ENCODE measurements at places on chromosomes 16 and 17. TPM values are rescaled to one million over a fixed set of nuclear protein-coding genes. Genes with fewer than 3 reads are reported as not detected.

GRCh38 chr17:45302649-45303173 is 14.1 kb downstream of the MAP3K14 start:
- DNase-seq = peak; percentile 67
- no peaks in the 10 kb centered on the region for H3K27me3 ChIP-seq
- H3K36me3 ChIP-seq = peaks cover 42% of the 10 kb centered on the region

GRCh38 chr16:89200124-89200849 is at the start of gene SLC22A31:
Gene SLC22A31 (minus strand): TSS chr16:89200537. CDS start chr16:89200501, 36 bp downstream.
- no peak within 1 kb of the TSS for H3K27ac ChIP-seq
- peaks cover 3% of the 10 kb centered on the region for H3K36me3 ChIP-seq
- H3K4me3 ChIP-seq = peak within 1 kb of the TSS; percentile 38
- H3K4me1 ChIP-seq = peaks cover 14% of the 10 kb centered on the region

DNA sequence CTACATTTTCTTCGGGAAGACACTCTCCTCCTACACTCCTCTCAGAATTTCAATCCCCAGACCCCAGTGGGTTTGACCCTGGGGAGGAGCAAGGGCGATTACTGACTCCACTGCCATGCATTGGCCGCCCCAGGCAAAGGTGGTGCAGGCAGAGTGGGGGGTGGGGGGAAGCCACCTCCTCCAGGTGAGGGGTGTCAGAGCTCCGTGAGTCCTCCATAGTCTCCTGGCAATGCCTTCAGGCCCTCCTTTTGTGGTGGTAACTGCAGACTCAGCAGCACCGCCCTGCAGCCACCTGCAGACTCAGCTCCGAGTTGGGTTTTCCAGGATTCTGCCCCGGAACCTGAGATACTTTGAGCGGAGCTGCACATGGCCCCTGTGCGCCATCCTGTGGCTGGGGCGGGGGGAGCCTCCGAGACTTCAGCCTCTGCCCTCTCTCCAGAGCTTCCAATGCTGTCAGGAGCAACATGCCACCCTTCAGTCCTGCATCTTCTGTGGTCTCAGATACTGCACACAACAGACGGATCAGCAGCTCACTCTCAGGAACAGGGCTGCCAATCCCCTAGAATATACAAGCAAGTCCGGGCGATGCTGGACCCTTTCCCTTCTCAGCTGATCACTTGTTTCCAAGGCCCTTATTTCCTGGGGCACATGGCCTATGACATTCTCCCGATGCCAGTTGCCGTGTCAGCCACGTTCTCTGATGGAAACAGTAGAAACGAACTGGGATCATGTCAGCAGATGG is 2.4 kb upstream of the SLC47A2 start:
- DNase-seq = no peak
- peaks cover 3% of the 10 kb centered on the region for H3K27me3 ChIP-seq
- no peak overlapping the region for H3K4me3 ChIP-seq
- H3K27ac ChIP-seq = no peak overlapping the region

- H3K36me3 ChIP-seq = peaks cover 31% of the 10 kb centered on the region
- H3K4me1 ChIP-seq = peaks cover 28% of the 10 kb centered on the region
- H3K4me3 ChIP-seq = no peak overlapping the region
- no peak for DNase-seq
- H3K27ac ChIP-seq = no peak overlapping the region
Measured at GRCh38 chr17:59002126-59002525, 104.6 kb downstream of the TRIM37 start.

DNA sequence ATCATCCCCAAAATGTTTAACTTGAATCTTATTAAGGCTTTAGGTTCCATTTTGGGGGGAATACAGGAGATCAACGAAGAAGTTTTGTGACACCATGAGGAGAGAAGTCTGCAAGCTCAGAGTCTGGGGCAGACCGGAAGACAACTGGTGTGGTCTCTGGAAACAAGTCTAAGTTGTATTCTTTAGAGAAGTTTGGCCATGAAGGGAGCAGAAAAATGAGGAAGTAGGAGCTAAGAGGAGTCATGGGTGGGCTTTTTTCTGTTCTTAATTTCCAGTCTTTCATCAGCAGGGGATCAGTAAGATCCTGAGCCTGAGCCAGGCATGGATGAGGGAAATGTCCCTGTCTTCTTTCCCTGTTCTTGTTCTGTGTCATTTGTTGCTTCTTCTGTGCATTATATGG is 35.8 kb upstream of the NF1 start:
- H3K27ac ChIP-seq = peak overlapping the region; percentile 7
- peaks cover 5% of the 10 kb centered on the region for H3K4me1 ChIP-seq
- H3K36me3 ChIP-seq = no peaks in the 10 kb centered on the region
- H3K27me3 ChIP-seq = no peaks in the 10 kb centered on the region
- no peak overlapping the region for H3K4me3 ChIP-seq
- DNase-seq = no peak

- no peak for DNase-seq
- H3K4me1 ChIP-seq = peaks cover 3% of the 10 kb centered on the region
- no peak overlapping the region for H3K4me3 ChIP-seq
- no peak overlapping the region for H3K27ac ChIP-seq
- H3K36me3 ChIP-seq = peaks cover 27% of the 10 kb centered on the region
- H3K27me3 ChIP-seq = no peaks in the 10 kb centered on the region
Measured at GRCh38 chr16:23079675-23080301, 69.5 kb downstream of the USP31 start.

GRCh38 chr17:58315750-58316149 is 12.8 kb downstream of the TSPOAP1 start:
- H3K27me3 ChIP-seq = no peaks in the 10 kb centered on the region
- H3K27ac ChIP-seq = no peak overlapping the region
- peaks cover 14% of the 10 kb centered on the region for H3K4me1 ChIP-seq
- H3K36me3 ChIP-seq = peaks cover 9% of the 10 kb centered on the region

NTHL1 gene
- 23.8 TPM for total RNA-seq

ZG16 gene
- total RNA-seq = not detected

KRT33B gene
- total RNA-seq = not detected

RCVRN gene
- total RNA-seq = not detected

Data from activated CD4-positive, alpha-beta T cell treated with anti-CD3 and anti-CD28 coated beads, Interleukin-2, amount 10 ng/mL, durations not matched to agents 7 days and 5 days (primary cell).